ENCODE measurements at places on chromosomes 1 and 21.
A peak's percentile ranks its signal among the peaks of the same experiment; 100 is the strongest.

- no peak for DNase-seq
Measured at GRCh38 chr1:147627435-147628110, 42.8 kb downstream of the ACP6 start.

DNA sequence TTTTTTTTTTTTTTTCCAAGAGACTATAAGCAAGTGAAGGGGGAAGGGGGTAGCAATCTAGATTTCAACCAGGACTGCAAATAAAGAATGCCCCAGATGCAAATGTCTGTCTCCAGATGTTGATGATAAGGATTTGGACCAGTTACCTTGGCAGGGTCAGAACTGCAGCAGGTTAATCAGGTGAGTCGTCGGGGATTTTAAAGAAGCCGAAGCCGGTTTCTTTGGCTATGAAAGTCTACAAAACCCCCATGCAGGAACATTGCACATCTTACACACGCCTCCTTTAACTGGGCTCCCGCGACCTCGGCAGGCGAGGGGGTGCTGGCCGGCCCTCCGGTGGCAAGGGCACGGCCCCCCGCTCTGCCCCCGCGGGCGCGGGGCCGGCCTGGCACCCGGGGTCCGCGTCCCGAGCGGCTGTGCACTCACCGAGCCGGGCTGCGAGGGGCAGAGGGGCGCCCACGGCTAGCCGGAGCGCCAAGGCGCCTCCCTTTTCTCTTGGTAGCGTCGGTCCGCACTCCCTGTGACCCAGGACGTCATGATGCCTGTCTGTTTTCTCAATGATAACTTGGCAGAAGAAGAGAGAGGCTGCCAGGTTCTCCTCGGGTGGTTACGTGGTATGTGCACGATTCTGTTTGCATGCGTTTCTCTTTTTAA is 366.3 kb upstream of the ESRRG start:
- peak; percentile 74 for DNase-seq

- no peak for DNase-seq
Measured at GRCh38 chr1:179206812-179207211, 22.7 kb downstream of the ABL2 start.

- peak; percentile 92 for DNase-seq
Measured at GRCh38 chr1:84152649-84153056, 8.6 kb downstream of the PRKACB start.

- DNase-seq = no peak
Measured at GRCh38 chr1:33117440-33118085, 36.6 kb downstream of the AZIN2 start.
